ENCODE measurements at places on chromosomes 4 and X.

GRCh38 chr4:166091912-166092510, 219.0 kb downstream of the TLL1 start:
- DNase-seq: no peak

DNA sequence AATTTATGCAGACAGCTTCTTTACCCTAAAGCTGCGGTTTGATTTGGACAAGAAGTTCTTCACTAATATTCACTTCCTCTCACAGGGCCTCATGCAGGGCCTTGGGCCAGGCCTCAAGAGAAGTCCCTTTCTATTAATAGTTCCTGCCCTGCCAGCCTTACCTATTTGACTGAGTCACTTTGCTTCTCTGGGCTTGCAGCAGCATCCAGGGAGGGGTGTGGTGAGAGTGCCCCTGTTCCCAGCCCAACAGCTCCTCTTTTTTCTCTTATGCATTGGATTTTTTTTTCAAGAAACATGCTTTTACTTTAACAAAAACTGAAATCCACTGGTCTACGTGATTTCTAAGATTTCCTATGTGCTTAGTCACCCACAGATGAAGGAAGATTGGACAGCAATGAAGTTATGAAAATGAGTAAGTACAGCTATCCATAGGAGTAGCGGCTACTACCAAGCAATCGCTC, 26.7 kb downstream of the FAM156B start:
- no peak for DNase-seq

- DNase-seq: no peak
Observed at GRCh38 chr4:9988933-9989332, 32.4 kb downstream of the SLC2A9 start.

GRCh38 chr4:88610771-88611170, 18.5 kb downstream of the HERC3 start:
- DNase-seq: no peak

- DNase-seq: no peak
Observed at GRCh38 chrX:144214651-144215050, 330.8 kb downstream of the UBE2NL start.

Data from omental fat pad (tissue), 4 donors.